ENCODE measurements at places on chromosomes 12 and 14.

- DNase-seq: no peak
These were observed 213.0 kb downstream of the MED13L start for GRCh38 chr12:116064493-116064892.

GRCh38 chr14:79021766-79022165 is 851.6 kb downstream of the NRXN3 start:
- peak; percentile 30 for DNase-seq

GRCh38 chr12:131944601-131945251 is 5.0 kb upstream of the EP400 start:
- DNase-seq: no peak

GRCh38 chr12:98439981-98440581 is 75.3 kb upstream of the TMPO start:
- peak; percentile 94 for DNase-seq
